RWPE1 (cell line): ENCODE measurements at places on chromosomes 1 and 21.

DNA sequence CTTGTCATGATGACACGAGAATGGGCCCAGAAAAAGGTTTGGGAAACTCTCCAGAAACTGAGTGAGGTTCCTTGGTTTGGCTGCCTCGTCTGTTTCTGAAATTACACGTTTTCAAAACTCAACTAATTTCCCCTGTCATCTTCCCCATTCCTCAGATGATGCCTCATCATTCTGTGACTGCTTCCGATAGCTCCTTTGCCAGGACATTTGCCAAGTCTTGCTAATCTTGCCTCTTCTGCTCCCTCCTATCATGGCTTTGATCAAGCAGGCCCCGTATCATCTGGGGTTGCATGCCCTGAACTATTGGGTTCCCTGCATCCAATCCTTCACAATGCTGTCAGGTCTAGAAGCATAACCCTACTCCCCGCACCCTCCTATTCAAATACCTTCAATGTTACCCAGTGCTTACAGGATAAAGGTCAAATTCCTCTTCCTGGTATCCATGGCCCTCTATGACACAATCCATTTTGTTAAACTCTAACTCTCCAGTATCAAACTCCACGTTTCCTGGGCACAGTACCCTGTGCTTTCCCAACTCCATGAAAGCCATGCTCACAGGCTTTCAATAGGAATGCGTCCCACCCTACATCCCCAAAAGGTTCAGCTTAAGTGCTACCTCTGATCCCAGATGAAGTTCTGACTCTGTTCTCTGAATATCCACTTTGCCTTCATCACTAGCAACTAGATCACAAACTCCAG is 22.2 kb upstream of the TMEM200B start:
- DNase-seq = no peak

- no peak for DNase-seq
Observed at GRCh38 chr1:933603-933940, 9.8 kb downstream of the SAMD11 start.

- DNase-seq = no peak
Observed at GRCh38 chr1:171426645-171427044, 58.7 kb upstream of the PRRC2C start.

GRCh38 chr21:35150562-35151226 is 101.6 kb upstream of the RUNX1 start:
- DNase-seq = peak; percentile 21
